ENCODE measurements at places on chromosomes 12 and 14.

DNA sequence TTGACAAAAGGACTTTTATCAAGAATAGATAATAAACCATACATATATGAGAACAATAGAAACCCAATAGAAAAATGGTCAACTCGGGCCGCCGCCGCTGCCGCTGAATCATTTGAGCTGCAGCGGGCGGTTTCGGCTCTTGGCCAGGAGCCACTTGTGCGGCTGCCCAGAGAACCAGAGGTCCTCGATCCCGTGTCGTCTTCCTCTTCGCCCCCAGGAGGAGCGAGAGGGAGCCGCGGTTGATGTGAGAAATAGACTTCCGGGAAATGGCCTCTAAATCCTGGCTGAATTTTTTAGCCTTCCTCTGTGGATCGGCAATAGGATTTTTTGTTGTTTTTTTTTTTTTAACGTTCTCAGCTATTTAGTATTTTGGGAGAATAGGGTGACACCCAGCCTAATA lies 44.8 kb downstream of the CPSF6 start:
- DNase-seq, result peak; percentile 30

- no peak for DNase-seq
Measured at GRCh38 chr12:41981013-41981412, 163.7 kb downstream of the GXYLT1 start.

GRCh38 chr14:23579739-23580138 lies 1.1 kb upstream of the JPH4 start:
- no peak for DNase-seq

DNA sequence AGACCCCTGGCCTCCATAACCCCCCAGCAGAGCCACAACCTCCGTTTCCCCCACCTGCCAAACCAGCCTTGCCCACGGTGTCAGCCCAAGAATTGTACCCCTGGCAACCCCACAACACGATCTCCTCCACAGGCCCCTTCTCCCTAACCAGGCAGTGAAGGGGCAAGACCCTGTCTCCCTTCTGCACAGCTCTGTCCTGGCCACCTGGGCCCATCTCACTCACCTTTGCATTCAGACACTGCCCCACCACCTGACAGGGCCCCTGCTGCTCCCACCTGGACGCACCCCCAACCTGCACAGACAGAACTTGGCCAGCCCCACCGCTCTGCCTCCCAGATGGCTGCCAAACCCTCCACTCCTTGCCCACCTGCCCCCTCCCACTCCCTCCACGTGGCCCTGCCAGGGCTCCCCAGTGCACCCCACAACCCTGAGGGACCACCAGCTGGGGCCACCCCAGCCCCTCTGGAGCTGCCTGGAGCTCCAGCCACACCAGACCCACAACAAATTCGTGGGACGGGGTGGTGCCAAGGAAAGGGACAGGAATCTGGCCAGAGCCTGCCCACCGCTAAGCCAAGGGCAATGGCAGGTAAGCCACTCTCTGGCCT lies 11.8 kb downstream of the AHNAK2 start:
- DNase-seq, result no peak

- DNase-seq, result no peak
Measured at GRCh38 chr12:69168828-69169227, 70.5 kb upstream of the CPSF6 start.

- no peak for DNase-seq
Measured at GRCh38 chr12:103964805-103965204, 867 bp upstream of the TDG start.

- DNase-seq, result peak; percentile 17
Measured at GRCh38 chr14:63276492-63277342, 42.0 kb downstream of the GPHB5 start.

DNA sequence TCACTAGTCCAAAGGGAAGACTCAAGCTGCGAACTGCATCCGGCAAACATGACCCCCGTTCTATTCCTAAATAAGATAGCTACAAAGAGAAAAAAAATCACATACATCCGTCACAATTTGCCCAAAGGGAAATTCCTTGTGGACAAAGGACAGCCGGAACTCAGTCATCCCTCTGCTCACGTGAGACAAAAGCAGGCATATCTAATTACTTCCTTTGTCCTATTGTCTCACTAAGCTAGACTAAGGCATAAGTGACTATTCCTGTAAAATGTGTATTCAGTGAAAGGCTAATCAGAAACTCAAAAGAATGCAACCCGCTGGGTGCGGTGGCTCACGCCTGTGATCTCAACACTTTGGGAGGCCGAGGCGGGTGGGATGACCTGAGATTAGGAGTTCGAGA lies 27.2 kb upstream of the NINJ2 start:
- no peak for DNase-seq

- no peak for DNase-seq
Measured at GRCh38 chr12:31600750-31601149, 9.8 kb upstream of the DENND5B start.

DNA sequence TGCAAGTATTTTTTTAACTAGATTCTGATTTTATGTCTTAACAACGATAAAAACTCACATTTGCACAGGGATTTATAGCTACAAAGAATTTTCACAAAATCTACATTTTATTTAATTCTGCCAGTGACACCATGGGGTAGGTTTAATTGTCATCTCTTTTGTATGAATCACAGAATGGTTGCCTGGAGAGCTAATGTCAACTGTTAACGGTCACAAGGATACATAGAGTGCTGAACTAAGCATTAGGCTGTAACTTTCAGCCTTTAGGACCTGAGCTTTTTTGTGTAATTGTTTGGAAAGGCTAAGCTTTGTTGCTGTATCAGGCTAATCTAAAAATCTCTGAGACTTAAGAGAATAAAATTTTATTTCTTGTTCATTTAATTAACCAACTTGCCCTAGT lies 465.3 kb upstream of the TBX3 start:
- no peak for DNase-seq

GRCh38 chr14:57168138-57168679 lies 100.5 kb downstream of the EXOC5 start:
- no peak for DNase-seq

GRCh38 chr12:85821759-85822158 lies 14.4 kb downstream of the RASSF9 start:
- DNase-seq, result no peak

- no peak for DNase-seq
Measured at GRCh38 chr12:68434391-68435298, 102.5 kb upstream of the MDM1 start.

- DNase-seq, result no peak
Measured at GRCh38 chr14:62062645-62063044, 300.4 kb downstream of the SNAPC1 start.

GRCh38 chr14:93332397-93332852 lies 411 bp downstream of the BTBD7 start:
- no peak for DNase-seq

DNA sequence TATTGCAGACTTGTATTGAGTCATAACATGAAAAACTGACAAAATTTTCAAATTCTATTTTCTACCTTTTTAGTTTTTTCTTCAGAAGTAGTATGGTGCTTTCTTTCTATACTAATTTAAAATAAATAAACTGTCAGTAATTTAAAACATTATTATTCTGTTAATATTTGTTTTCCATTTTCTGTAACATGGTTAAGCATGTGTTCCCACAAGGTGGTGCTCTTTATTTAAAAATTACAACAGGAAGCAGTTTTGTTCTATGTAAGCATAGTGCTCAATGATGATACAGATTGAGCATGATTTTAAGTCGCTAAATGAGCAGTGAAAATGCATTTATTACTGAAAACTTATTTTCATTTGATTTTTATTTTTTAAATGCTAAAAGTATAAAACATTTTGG lies 114.6 kb downstream of the PPFIA2 start:
- DNase-seq, result peak; percentile 58

DNA sequence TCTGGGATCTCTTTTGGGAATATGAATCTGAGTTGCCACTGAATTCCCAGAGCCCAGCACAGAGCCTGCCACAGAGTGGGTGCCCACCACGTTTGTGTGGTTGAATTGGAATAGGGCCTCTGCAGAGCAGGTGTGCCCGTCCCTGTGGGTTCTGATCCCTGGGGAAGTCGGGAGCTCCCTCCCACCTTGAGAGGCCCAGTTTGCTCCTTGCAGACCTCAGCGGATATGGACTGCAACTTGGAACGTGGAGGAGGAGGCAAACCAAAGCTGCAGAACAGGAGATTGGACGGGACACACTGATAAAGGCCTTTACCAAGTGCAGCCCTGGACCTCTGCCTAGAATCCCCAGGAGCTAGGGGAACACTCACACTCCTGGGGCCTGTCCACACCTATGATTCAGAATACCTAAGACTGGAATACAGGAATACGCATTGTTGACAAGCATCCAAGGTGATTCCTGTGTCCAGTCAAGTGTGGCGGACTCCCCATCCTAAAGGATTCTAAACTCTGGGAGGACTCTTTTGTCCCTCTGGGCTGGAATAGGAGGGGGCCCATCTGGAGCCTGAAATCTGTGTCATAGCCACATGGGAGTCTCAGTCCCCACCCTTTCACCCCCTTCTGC lies 2.4 kb downstream of the KRT76 start:
- no peak for DNase-seq

GRCh38 chr12:94261119-94261518 lies 112.7 kb downstream of the PLXNC1 start:
- no peak for DNase-seq

DNA sequence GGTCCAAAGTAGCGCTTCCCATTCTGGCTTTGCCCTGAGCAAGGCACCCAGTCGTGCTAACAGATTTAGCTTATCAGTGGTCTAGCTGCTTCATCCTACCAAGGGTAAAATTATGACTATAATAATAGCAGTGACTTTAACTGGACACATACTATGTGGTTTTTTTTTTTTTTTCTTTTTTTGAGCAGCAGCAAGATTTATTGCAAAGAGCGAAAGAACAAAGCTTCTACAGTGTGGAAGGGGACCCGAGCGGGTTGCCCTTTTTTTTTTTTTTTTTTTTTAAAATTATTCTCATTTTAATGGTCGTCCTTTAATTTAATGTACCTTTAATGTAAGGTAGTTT lies 505 bp downstream of the HELB start:
- no peak for DNase-seq

DNA sequence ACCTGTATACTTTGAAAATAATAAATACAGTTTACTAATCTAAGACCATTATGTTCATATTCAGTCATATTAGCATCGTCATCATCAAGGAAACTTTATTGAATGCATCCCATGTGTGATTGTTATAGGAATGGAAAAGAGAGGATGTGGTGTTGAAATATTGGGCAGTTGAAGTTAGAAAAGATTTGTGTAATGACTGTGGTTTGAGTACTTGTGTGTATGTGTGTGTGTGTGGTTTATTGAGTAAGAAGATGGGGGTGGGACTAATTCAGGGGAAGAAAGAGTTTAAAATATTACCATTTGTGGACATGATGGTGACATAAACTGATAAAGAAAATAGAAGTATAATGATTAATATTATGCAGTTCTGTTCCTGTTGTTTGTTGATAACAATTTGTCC lies 238.7 kb upstream of the SEL1L start:
- no peak for DNase-seq

- DNase-seq, result no peak
Measured at GRCh38 chr12:108046135-108046534, 83.0 kb upstream of the WSCD2 start.

DNA sequence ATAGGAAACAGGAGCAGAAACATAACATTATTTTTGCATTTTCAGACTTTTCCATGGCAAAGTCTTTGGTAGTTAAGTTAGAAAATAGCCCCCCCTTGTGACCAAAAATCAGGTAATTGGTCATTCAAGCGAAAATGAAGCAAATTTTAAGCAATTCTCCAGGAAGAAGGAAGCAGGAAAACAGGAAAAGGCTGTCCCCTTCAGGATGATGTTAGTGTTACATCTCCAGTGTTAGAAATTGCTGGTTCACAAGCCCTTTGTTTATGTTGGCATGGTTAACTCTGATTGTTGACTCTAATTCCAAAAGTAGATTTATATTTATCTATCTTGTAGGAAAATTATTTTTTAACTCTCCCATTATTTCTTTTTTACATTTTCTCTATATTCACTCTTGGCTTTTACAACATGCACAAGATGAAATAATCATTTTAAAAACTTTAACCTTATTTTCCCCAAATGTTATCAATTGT lies 18.8 kb upstream of the GAS2L3 start:
- DNase-seq, result peak; percentile 54

GRCh38 chr14:65151609-65151956 lies 49.3 kb upstream of the MAX start:
- no peak for DNase-seq

DNA sequence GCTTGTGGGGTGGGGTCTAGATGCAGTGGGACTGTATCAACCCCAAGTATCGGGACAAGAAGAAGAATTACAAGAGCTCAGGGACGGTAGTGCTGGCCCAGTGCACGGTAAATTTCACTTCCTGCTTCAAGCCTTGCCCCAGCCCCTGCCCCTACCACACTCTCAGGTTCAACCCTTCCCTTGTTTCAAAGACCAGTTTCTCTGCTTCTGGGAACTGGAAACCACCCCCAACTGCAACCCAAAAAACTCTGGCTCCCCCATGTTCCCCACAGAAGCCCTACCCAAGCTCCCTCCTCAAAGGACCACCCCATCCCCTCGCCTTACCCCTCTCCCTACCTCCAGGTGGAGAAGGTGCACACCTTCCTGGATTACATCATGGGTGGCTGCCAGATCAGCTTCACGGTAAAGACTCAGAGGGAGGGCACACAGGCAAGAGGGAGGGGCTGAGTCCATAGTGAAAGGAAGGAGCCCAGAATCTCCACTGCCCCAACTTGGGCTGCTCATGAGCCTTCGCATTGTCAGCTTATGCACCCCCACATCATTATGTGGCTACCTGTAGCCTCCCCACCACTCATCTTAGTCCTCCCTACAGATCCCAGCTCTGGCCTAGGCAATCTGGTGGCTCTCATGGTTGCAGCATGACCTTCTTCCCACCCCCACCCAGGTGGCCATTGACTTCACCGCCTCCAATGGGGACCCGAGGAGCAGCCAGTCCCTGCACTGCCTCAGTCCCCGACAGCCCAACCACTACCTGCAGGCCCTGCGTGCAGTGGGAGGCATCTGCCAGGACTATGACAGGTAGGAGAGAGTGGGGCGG lies 4.3 kb downstream of the CPNE6 start:
- DNase-seq, result no peak

GRCh38 chr14:22838631-22839041 lies 2.3 kb downstream of the MMP14 start:
- DNase-seq, result no peak

DNA sequence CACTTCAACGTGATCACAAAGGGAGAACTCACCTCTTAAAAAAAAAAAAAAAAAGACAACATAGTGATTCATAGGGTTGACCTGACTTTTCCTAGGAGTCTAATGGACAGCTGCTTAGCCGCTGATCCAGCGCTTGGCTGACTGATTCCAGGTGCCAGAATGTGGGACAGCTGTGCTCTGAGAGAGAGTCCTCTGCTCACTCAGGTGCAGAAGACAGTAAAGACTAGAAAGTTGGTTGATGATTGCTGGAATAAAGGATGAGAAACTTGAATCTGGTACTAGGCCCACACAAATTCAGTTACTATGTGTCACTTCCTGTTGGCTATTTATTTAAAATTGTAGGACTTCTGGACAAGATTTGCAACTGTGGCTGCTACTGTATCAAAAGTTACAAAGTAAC lies 229.4 kb downstream of the CHST11 start:
- DNase-seq, result no peak

DNA sequence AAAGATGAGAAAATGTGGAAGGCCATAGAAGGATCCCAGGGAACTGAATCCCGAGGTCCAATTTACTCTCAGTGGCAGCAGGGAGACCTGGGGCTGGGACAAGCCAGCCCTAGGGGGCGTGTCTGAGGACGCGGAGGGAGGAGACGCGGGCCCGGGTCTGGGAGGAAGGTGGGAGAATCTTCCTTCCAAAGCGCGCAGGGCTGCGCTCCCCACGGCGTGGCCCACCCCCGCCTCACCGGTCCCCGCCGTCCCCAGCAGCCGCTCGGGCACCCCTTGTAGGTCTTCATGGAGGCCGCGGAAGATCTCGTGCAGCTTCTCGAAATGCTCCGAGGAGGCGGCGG lies 323 bp downstream of the VTI1B start:
- DNase-seq, result no peak

Measured in NCI-H2081 treated with DMSO at 0.1 percent for 48 hours (cell line).